Renal cortical epithelial cell (primary cell): ENCODE measurements at places on chromosomes 2 and 18.

DNA sequence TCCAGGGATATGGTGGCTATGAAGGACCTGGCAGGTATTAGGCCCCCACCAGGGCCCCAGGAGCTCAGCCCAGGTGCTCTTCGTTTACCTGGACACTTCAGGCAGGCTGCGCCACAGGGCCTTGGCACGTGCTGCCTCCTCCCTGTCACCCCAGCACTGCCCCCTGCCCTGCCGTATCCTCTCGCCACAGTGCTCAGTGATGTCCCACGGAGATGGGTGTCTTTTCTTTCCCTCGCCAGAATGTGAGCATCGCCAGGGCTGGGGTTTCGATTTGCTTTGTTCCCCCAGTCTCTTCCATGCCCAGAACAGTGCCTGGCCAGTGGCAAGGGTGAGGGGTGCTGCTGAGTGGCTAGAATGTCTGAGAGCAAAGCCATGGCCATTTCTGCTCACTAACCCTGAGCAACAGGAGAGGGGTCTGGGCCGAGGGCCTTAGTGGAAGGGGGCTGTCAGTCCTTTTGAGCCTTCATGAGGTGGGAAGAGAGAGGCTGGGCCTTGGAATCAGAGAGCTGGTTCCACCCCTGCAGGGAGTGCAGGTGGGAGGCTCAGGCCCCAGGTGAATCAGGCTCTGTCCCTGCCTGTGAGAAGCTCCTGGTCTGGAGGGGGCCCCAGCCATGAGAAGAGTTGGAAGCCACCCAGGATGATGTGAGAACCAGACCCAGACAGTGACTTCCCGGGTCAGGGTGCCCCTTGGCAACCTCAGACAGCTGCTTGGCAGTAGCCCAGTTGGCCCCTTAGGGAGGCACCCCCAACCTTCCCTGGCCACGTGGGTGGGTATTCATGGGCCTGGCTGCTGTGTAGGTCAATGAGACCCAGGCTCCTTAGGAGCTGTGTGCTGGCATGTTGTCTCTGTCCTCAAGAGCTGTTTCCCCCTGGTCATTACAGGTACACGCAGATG is 129.9 kb upstream of the HS6ST1 start:
- DNase-seq: no peak

DNA sequence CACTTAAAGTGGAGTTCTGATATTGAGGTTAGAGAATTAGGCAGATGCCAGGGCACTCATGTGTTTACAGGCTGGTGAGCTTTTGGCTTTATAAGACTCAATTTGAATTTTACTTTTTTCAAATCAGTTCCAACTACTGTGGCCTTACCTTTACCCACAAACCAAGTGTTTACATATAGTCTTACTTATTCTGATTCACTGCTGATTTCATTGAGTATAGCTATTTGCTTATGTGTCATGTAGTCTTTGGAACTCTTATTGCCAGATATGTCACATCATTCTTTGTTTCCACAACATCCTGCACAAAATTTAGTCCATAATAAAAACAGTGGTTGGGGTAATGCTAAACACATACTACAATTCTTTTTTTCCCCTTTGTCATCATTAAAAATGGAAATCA is 96.5 kb downstream of the XIRP2 start:
- DNase-seq: peak; percentile 4

DNA sequence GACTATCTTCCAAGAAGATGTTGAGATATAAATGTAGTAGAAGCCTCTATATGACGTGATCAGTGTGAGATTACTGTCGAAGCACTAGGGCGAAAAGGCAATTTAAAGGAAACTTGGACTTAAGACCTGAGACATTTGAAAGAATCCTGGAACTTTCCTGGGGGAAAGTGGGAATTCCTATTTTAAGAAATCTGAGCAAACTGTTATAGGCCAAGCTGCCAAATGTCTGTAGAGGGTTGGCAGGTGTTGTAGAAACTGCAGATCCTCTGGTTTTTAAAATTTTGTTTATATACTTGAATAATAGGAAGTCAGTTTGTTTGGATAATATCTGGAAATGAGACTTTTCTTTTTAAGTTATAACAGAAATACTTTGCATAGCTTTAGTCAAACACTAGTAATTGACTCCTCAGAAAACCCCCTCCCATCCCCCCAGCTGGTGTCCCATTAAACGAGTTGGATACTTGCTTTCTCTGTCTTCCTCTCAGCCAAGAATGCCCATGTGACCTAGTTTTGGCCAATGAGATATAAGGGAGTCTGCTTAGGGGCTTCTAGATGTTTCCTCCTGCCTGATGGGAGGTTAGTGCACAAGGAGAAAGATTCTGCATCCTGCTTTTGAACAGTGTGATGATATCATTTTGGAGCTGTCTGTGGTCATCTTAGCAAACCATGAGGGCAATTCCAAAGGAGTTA is 61.2 kb downstream of the MOGAT1 start:
- DNase-seq: no peak

- peak; percentile 37 for DNase-seq
Measured at GRCh38 chr2:215727507-215728503, 285.5 kb downstream of the MREG start.

- no peak for DNase-seq
Measured at GRCh38 chr2:68726608-68727367, 7.8 kb upstream of the ARHGAP25 start.

GRCh38 chr2:85731606-85732005 is 22.2 kb upstream of the ATOH8 start:
- no peak for DNase-seq

DNA sequence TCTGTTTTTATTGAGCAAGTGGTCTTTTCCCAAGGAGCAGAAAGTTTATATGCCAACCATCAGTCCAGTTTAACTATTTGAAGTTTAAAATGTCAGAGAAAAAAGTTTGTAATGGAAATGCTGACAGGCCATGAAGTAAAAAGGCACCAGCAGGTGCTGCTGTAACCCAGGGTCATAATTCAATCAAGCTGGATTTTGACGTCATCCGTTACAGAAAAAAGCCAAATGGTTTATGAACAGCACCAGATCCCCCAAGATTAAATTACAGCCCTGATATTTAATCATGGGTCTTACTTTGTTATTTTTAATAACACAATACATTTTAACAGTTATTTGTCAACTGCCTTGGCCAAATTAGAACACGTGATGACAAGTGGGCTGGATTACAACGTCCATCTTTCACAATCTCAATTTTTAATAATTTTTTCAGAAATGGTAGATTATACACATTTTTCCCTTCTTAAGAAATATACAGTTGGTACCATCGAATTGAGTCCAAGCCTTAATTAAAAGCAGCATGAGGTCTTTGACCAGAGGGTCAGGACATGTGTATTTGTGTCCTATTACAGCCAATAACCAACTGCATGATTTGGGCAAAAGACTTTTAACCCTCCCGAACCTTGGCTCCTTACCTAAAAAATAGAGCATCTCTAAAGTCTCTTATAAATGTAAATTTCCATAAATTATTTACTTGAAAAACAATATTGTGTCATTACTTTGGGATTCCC is 10.0 kb downstream of the TCF4 start:
- peak; percentile 2 for DNase-seq

DNA sequence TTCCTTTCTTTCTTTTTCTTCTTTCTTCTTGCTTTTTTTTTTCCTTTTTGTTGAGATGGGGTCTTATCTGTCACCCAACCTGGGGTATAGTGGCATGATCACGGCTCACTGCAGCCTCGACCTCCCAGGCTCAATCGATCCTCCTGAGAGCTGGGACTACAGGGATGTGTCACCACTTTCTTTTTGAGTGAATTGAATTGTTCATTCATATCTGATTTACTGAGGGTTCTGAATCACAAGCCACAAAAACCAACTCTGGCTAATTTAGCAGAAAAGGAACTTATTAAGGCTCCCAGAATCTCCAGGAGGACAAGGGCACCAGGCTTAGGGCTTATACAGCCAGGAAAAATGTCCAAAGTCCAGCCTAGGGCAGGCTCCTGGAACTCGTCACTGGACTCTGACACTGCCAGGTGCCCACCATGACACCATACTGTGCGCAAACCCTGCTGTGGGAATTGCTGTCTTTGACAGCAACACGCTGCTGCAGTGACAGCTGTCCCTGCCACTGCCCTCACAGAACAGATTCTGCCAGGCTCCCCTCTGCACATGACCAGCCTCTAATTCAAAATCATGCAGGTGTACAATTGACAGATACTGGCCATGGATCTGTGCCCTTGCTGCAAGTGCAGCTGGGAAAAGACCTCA is 42.9 kb upstream of the EML6 start:
- peak; percentile 65 for DNase-seq

DNA sequence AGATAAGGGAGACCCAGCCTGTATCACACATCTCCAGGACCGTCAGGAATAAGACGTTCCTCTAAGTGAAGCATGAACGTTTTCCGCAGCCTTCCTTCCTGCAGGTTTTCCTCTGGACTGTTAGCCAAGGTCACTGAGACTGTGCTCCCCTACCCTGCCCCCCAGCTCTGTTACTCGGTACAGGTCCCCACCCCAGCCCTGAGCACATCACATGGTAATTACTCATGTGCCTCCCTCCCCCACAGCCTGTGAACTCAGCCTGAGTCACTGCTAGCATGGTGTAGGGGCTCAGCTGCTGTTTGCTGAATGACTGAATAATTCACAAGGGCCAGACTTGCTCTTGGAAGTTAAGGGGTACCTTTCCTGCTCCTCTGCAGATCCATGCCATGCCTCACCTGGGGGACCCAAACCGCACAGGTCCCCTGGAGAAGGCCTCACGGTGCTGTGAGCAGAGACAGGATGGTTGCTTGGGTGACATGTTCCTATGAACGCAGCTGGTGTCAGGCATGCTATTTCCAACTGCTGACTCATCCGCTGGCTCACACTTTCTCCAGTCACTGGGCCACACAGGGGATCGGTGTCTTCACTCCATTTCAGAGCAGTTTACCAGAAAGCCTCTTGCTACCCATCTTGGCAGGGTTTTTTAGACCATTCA is 88.2 kb downstream of the PLB1 start:
- DNase-seq: peak; percentile 96

GRCh38 chr2:188571543-188572303 is 280.0 kb downstream of the GULP1 start:
- DNase-seq: no peak

- DNase-seq: peak; percentile 65
Measured at GRCh38 chr2:45256173-45256866, 247.1 kb upstream of the SIX2 start.

DNA sequence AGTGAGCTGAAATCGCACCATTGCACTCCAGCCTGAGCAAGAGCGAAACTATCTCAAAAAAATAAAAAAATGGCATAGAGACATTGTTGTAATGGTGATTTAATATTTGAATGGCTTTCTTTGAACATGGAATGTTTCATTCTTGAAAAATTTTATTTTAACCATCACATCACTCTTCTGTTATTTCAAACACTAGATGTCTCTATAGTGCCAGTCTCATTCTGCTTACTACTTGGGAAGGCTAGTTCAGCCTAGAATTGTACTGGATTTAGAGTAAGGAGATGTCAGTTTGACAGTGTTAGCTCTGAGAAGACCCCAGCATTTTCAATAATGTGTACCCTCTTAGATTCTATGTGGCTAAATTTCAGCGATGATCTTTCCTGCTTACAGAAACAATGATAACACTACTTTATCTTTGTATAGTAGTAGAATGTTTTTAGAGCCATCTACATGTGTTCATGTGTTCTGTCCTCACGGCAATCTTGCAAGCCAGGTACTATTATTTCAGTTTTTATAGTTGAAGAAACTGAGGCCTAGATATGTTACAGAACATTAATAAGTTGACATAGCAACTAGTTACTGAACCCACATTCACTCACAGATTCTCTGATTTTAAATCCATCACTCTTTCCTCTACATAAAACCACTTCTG is 142.9 kb upstream of the ZSWIM2 start:
- peak; percentile 6 for DNase-seq

- no peak for DNase-seq
Measured at GRCh38 chr2:201978986-201979385, 54.7 kb upstream of the FZD7 start.

DNA sequence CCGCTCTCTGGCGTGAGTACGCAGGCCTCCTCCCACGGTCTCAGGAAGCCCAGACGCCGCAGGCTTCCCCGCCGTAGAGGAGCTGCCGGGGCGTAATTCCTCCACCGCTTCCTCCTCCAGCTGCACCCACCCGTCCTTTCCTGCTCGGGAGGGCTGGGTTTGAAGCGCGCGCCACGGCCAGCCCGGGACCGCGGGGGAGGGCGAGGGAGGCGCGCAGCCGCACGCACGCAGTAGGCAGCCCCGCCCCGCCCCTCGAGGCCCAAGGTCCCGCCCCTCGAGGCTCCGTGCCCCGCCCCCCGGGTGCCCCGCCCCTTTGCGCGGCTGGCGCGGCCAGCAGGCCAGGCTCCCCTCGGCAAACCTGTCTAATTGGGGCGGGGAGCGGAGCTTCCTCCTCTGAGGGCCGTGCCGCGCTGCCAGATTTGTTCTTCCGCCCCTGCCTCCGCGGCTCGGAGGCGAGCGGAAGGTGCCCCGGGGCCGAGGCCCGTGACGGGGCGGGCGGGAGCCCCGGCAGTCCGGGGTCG is at the start of gene MALT1:
MALT1 (plus strand) TSS at position 355 of the 521 bp plus-strand sequence. CDS start 179 bp downstream, outside the sequence.
- DNase-seq: peak; percentile 65
